Peyer's patch (tissue), 4 donors: ENCODE measurements at places on chromosomes 1 and 21. TPM values are rescaled to one million over a fixed set of nuclear protein-coding genes. Genes with fewer than 3 reads are reported as not detected.
A peak's percentile ranks its signal among the peaks of the same experiment; 100 is the strongest.

GRCh38 chr21:25788677-25789076 is 53.9 kb downstream of the GABPA start:
- H3K4me3 ChIP-seq = no peak overlapping the region
- H3K36me3 ChIP-seq = no peaks in the 10 kb centered on the region
- no peak overlapping the region for H3K27ac ChIP-seq
- DNase-seq = no peak
- no peaks in the 10 kb centered on the region for H3K4me1 ChIP-seq

DNA sequence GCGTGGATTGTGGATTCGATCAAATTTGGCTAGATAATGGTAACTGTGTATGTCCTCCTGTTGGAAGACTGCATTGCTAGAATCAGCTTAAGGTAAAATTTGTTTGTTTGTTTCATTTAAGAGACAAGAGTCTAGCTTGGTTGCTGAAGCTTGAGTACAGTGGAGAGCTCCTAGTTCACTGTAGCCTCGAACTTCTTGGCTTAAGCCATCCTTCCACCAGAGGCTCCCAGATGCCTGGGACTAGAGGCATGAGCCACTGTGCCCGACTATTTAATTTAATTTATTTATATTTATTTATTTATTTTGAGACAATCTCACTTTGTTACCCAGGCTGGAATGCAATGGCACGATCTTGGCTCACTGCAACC is 1.5 kb downstream of the PHACTR4 start:
- no peak overlapping the region for H3K27ac ChIP-seq
- no peaks in the 10 kb centered on the region for H3K4me1 ChIP-seq
- H3K36me3 ChIP-seq = no peaks in the 10 kb centered on the region
- H3K27me3 ChIP-seq = no peaks in the 10 kb centered on the region

DNA sequence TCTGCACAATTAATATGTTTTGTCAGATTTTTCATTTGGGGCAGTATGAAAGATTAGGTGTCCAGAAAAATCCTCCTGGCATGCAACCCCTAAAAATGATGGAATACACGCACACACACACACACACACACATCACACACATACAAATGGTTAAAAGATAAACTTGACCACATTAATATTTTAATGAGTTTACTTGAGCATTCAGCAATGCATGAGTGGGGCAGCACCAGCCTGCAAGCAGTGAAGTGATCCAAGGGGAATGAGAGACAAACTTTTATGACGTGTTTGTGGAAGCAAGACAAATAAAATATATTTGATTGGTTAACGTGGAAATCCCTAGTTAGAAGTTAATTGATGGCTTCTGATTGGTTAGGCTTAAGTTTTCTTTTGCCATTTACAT is 29.1 kb upstream of the SOAT1 start:
- no peaks in the 10 kb centered on the region for H3K27me3 ChIP-seq
- no peak overlapping the region for H3K4me3 ChIP-seq
- H3K4me1 ChIP-seq = no peaks in the 10 kb centered on the region
- no peak overlapping the region for H3K27ac ChIP-seq

DNA sequence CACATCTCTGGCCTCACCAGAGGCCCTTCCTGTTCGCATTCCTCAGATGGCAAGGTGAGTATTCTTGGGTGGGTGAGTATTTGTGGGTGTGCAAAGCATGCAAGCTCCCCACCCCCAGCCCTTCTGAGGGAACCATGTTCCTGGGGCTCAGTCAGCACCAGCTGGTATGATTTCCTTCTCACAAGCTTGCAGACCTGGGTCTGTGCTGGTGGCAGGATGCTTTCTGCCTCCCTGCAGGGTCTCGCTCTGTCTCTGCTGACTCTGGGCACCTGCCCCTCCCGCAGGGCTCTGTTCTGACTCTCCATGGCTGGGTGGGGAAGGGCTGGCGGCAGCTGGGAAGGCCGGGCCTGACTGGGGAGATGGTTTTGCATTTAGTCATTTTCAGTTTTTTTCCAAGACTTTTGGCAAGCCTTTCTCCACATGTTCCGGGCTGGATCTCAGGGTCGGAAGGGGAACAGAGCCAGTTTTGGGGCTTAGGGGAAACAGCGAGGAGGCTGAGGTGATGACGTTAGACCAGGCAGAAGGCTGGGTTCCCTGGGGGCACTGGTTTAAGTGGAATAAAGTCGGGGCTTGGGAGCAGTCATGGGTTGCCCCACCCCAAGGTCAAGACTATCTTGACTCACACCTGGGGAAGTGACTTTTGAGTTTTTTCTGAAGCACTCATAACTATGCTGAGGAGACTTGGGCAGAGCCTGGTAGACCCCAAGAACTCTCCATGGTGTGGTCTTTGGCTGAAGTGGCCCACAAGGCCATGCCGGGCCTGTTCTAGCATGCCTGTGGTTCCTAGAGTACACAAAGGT is 6.2 kb downstream of the RASSF5 start:
- H3K4me1 ChIP-seq = no peaks in the 10 kb centered on the region
- H3K27ac ChIP-seq = no peak overlapping the region
- H3K4me3 ChIP-seq = no peak overlapping the region
- H3K27me3 ChIP-seq = peaks cover 3% of the 10 kb centered on the region
- H3K36me3 ChIP-seq = no peaks in the 10 kb centered on the region

- no peaks in the 10 kb centered on the region for H3K27me3 ChIP-seq
- no peaks in the 10 kb centered on the region for H3K36me3 ChIP-seq
- peak overlapping the region; percentile 5 for H3K27ac ChIP-seq
- H3K4me1 ChIP-seq = no peaks in the 10 kb centered on the region
- H3K4me3 ChIP-seq = no peak overlapping the region
Measured at GRCh38 chr1:117339866-117340700, 27.2 kb upstream of the MAN1A2 start.

GRCh38 chr1:208030288-208031091 is 119.6 kb upstream of the CD34 start:
- H3K27ac ChIP-seq = peak overlapping the region; percentile 62
- H3K4me1 ChIP-seq = no peaks in the 10 kb centered on the region
- peaks cover 49% of the 10 kb centered on the region for H3K36me3 ChIP-seq
- no peak for DNase-seq
- H3K27me3 ChIP-seq = no peaks in the 10 kb centered on the region

HPCA gene
- not detected for total RNA-seq

DNA sequence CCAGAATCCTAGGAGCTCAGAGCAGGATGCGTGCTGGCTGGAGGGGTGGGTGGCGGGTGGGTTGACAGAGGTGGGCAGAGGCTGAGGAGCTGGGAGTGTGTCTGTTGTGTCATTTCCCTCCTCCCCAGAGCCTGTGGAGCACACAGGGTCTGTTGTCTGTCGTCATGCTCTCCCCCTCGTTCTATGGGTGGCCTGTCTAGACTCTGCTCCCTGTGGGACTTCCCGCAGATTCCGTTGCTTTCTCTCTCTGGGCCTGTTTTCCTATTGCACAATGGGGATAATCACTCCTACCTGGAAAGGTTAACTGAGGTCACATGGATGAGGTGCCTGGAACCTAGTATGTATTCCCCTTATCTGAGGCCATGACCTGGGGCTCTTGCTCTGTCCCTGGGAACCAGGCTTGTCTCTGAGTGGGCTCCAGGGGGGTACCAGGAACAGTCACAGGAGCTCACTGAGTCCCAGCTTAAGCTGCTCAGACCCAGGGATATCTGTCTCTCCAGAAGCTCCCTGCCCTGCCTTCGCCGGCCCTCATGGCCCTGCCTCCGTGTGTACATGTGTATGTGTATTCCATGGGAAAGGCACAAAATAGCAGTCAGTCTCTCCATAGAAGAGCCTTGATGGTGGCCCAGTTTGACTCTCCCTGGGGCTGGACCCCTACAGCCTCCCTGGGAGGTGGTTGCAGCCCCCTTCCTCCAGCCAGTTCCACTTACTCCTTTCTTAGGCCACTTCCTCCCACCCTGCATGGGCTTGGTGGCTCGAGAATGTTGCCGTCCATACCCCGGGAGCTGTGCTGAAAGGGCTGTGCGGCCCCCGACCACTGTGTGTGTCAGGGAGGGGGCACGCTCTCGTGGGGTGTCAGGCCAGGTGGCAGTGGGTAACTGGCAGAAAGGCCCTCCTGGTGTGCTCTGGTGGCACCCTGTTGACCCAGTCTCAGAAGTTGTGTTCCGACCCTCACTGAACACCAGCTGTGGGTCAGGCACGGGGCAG is 17.9 kb downstream of the PTPRF start:
- H3K36me3 ChIP-seq = peaks cover 3% of the 10 kb centered on the region

- H3K4me3 ChIP-seq = no peak overlapping the region
- H3K27me3 ChIP-seq = no peaks in the 10 kb centered on the region
- H3K36me3 ChIP-seq = no peaks in the 10 kb centered on the region
- no peaks in the 10 kb centered on the region for H3K4me1 ChIP-seq
Measured at GRCh38 chr1:205700865-205701401, 20.6 kb upstream of the SLC45A3 start.

GRCh38 chr1:106705971-106706370 is 350.5 kb upstream of the PRMT6 start:
- H3K4me3 ChIP-seq = no peak overlapping the region
- H3K27me3 ChIP-seq = no peaks in the 10 kb centered on the region
- no peaks in the 10 kb centered on the region for H3K36me3 ChIP-seq
- no peak overlapping the region for H3K27ac ChIP-seq

WNT3A gene
- total RNA-seq = not detected

OR2L3 gene
- not detected for total RNA-seq

RGS4 gene
- total RNA-seq = 0.47 TPM

GRCh38 chr1:165279882-165280281 is 76.6 kb downstream of the LMX1A start:
- H3K27ac ChIP-seq = no peak overlapping the region
- no peaks in the 10 kb centered on the region for H3K27me3 ChIP-seq
- no peaks in the 10 kb centered on the region for H3K4me1 ChIP-seq
- H3K4me3 ChIP-seq = no peak overlapping the region
- no peak for DNase-seq

DNA sequence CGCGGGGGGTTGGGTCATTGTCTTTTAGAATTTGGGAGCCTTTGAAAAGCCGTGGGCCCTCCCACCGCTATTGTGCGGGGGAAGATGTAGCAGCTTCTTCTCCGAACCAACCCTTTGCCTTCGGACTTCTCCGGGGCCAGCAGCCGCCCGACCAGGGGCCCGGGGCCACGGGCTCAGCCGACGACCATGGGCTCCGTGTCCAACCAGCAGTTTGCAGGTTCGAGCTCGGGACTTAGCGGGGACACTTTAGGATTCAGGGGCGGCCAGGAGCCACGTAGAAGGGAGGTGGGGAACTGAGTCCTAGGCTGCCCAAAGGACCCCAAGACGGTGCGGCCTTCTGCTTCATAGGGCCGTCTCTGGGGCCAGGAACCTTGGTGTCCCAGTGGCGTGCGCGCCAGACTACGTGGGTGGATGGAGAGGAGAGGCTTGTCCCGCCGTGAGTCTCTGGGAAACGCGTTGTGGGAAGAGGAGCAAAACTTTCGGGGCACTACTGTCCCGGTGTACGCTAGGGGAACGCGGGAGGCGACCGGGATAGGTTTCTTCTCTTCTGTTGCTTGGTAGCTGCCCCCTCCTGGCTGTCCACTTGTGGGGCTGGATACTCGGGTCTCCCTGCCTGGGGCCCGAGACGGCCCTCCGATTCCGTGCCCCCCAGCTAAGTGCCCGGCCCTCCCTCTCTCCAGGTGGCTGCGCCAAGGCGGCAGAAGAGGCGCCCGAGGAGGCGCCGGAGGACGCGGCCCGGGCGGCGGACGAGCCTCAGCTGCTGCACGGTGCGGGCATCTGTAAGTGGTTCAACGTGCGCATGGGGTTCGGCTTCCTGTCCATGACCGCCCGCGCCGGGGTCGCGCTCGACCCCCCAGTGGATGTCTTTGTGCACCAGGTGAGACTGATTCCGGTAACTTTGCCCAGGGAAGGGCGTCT is at the start of gene LIN28A:
Gene LIN28A (plus strand): TSS at position 112 of the 918 bp plus-strand sequence. CDS start 75 bp downstream, at position 187.
- H3K4me1 ChIP-seq = no peaks in the 10 kb centered on the region
- no peaks in the 10 kb centered on the region for H3K36me3 ChIP-seq
- no peak within 1 kb of the TSS for H3K27ac ChIP-seq
- DNase-seq = peak; percentile 42

DNA sequence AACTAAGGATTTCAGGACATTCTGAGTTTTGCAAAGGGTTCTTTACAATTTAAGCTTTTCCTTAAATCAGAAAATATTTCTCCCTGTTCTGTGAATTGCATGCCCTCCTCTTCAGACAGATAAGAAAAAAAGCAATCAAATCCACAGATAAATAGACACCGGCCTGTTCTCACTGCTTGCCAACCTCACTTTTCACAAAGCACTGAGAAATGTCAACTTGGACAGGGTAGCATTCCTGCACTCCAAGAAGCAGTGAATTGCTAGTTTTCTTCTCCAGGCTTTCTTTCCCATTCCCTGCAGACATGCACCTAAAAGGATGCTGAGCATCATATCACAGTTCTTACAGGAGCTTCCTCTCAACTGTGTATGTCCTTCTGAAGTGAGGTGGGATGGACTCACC is 226.0 kb downstream of the CHRM3 start:
- H3K36me3 ChIP-seq = no peaks in the 10 kb centered on the region
- H3K27me3 ChIP-seq = no peaks in the 10 kb centered on the region
- no peaks in the 10 kb centered on the region for H3K4me1 ChIP-seq
- H3K27ac ChIP-seq = no peak overlapping the region
- H3K4me3 ChIP-seq = no peak overlapping the region
- DNase-seq = no peak
